Stimulated activated CD8-positive, alpha-beta memory T cell treated with anti-CD3 and anti-CD28 coated beads, Interleukin-2, amount 100 ng/mL, for 1 hour (primary cell): ENCODE measurements at places on chromosomes 7 and 10.

DNA sequence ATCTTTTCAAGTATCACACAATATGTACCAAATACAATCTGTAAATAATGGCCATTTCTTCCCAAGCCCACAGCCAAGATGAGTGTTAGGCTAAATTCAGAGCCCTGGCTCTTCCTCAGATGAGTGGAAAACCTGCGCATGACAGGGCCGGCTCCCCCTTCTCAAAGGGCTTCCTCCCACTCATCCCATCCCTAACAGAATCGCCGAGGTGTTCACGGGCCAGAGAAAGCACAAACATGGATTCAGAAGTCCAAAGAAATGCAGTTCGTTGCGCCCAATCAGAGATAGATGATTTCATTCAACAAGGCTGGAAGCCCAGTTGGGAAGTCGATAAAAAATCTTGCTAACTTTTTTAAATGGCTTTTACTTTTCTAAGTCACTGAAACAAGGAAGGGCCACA, 121.8 kb downstream of the UBE2H start:
- DNase-seq, result no peak

DNA sequence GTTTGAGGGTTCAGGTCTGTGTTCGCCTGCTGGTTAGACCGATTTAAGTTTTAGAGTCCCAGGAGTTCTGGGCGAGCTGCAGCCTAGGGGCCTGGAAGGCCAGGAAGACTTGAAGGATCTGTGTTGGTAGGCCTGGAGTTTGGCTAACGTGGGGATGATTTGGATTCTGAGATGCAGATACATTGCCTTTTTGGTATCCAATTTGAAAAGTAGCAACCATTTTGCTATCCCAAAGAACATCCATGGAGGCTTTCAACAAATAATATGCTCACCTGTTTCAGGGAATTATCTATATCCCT, 433 bp upstream of the TRIM4 start:
- DNase-seq, result no peak

DNA sequence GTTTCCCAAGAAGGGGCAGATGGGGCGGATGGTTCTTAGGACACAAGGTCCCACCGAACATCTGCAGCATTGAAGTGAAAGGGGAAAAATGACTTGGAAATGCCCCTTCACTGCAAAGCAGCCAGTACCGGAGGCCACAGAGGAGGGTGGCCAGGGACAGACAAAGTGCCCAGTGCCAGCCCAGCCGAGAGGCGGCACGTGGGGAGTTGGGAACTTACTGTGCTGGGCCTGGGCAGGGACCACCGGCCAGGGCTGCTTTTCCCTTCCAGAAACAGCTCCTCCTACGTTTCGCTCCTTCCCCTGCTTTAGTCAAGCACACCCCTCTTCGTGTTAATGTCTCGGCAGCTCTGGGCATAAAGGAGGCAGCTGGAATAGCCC, 129.2 kb downstream of the TNS3 start:
- no peak for DNase-seq

- no peak for DNase-seq
Observed at GRCh38 chr10:69866246-69866687, 64.6 kb downstream of the COL13A1 start.

- no peak for DNase-seq
Observed at GRCh38 chr10:60490013-60490412, 100.3 kb upstream of the ANK3 start.

DNA sequence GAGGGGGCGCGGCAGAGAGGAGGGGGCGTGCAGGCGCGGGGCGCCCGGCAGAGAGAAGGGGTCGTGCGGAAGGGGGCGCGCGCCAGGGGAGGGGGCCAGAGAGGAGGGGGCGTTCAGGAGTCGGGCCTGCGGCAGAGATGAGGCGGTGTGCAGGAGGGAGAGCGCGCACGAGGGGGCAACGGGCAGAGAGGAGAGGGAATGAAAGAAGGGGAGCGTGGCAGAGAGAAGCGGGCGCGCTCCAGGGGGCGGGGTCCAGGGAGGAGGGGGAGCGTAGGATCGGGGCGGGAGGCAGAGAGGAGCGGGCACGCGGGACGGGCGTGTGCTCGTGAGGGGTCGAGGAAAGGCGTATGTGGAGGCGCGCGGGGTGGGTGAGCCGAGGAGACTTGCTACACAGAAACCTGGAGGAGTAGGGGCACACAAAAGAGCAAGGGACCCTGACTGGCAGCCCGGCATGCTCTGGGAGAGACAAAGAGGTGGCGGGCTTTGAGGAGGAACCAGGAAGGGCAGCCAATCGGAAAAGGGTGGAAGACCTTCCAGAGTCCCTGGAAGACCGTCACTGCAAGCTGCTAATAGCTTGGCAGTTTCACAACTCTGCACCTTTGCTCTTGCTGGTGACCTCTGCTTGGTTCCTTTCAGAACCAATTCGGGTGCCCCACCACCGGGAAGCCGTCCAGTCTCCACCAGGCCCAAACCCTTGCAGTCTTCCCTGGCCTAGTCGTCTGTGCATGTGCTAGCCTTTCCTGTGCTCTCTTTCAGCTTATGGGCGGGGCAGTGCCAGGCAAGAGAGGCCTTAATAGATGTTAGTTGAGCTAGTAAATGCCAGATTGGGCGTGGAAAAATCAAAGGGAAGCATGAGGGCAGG, 639 bp downstream of the DYDC2 start:
- DNase-seq, result no peak

GRCh38 chr10:7412237-7412927, 1.5 kb upstream of the SFMBT2 start:
- no peak for DNase-seq

DNA sequence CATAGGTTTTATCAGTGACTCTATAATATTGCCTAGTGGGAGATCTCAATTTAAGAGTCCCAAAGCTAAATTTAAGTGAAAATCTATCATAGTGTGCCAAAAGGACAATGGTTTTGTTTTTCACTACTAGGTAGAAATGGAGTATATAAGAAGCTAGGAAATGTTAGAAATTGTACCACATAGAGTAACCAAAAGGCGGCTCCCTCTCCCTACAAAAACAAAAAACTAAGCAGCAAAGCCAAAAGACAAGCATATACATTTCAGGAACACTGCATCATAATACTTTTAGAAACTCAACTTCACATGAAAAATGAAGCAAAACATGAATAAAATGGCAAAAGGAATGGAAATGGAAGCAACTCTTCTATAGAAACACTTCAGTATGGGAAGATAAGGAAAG, 271.6 kb downstream of the CACNA2D1 start:
- no peak for DNase-seq

GRCh38 chr7:153432063-153432462, 620.1 kb upstream of the DPP6 start:
- no peak for DNase-seq

DNA sequence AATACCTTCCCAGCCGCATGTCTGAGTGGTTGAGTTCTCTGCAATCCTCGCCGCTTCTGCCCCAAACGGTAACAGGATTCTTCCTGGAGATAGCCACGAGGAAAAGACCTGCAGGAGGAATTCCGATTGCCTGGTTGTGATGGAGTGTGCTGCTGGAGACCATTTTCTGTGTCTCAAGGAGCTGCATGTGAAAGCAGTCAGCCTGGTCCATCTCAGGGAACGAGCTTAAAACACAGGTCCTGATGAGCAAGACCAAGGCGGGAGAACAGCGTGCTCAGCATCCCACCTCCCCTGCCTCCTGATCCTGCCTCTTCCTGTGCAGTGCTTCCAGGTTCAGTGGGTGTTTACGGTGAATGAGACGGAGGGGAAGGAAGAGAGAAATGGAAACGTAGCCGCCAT, 26.5 kb downstream of the VIPR2 start:
- no peak for DNase-seq

- no peak for DNase-seq
Observed at GRCh38 chr10:4242561-4243035, 457.6 kb upstream of the KLF6 start.

GRCh38 chr7:92934096-92934495, 97.7 kb upstream of the CDK6 start:
- DNase-seq, result no peak

GRCh38 chr10:24531439-24531838, 192.2 kb downstream of the ARHGAP21 start:
- DNase-seq, result no peak

DNA sequence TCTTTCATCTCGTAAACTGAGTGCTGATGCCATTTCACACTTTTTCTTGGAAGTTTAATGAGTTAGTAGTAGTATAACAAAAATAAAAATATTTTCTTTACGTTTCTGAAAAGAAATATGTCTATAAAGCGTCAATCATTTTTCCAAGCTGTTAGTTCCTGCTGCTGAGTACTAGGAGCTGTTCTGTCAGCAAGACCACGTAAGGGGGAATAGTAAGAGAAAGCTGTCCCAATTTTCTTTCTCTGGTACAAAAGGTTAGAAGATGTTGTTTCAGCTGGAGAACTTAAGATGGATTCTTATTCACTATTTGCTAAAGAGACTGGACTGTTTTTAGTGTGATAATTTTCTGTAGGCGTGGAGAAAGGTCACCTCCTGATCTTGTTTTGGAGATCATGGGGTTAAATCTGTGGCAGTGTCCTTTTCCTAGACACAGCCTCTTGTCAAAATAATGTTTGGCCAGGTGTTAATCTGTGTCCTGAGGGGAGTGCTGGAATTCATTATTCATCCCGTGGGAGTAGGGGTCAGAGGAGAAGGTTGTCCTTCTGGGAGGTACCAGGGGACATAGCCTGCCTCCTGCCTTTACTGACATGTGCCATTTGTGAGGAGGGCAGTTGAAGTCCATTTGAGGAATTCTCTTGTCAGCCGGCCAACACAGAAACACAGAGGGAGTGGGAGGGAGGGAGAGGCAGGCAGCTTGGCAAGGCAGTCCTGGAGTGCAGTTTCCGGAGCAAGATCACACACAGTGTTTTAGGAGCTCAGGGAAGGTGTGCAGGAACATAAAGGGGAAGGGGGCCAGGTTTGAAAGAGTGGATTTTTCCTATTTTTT, 368.7 kb downstream of the AUTS2 start:
- DNase-seq, result no peak

GRCh38 chr10:126422567-126422966, 34.3 kb upstream of the ADAM12 start:
- no peak for DNase-seq

DNA sequence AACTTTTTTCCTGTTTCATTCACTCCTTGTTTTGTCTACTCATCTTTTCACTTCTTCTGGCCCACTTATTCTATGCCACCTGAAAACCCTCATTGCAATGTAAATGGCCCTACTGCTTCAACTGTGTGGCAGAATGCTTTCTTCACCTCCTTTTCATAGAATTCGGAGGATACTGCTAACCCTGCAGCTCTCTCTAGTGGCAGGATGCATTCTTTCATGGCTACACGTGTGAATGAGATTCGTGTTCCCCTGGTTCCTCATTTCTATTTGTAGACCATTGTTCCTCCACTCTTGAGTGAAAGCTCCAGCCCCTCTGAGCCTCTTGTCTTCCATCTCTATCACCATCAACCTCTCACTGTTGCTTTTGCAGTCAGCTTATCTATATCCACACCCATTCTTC, 20.9 kb upstream of the CYP26C1 start:
- no peak for DNase-seq

GRCh38 chr10:121426307-121426706, 171.9 kb downstream of the FGFR2 start:
- no peak for DNase-seq
